ENCODE measurements at places on chromosomes 6 and 20.
A peak's percentile ranks its signal among the peaks of the same experiment; 100 is the strongest.

- no peak for DNase-seq
These were observed 123.1 kb downstream of the PLEKHG1 start for GRCh38 chr6:150722614-150723344.

GRCh38 chr6:150406948-150407347 lies 38.1 kb downstream of the IYD start:
- DNase-seq = no peak

DNA sequence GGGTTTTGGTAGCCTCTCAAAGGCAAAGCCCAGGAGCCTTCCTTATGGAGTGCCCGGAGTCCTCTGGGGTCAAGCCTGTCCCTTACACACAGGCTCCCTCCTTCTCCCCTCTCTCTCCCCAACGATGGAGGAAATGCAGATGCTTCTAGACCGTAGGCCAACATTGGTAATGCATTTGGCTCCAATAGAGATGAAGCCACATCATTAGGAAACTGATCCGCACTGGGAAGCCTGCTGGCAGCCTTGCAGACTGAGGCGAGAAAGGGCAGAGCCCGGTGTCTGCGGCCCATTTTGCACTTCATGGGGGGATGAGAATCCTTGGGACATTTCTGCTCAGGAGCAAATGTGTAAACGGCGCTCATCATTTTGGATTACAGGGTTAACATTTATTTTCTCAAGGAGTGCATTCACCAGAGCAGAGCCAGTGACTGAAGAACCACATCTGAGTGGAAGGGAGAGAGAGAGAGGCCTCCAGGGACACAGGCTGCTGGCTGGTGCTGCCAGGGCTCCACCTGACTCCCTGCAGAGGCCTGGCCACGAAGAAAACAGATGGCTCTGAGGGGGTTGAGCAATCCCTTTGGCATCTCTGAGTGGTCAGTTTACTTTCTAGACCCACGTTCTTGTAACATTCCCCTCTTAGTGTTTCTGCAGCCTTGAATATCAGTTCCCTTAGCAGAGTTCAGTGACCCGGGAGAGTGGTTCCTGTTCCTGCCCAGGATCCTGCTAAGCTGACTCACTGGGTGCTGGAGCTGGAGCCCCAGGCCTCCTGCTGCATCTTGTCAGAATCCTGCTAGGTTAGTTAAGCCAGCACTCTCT lies 4.4 kb upstream of the CST3 start:
- DNase-seq = no peak

DNA sequence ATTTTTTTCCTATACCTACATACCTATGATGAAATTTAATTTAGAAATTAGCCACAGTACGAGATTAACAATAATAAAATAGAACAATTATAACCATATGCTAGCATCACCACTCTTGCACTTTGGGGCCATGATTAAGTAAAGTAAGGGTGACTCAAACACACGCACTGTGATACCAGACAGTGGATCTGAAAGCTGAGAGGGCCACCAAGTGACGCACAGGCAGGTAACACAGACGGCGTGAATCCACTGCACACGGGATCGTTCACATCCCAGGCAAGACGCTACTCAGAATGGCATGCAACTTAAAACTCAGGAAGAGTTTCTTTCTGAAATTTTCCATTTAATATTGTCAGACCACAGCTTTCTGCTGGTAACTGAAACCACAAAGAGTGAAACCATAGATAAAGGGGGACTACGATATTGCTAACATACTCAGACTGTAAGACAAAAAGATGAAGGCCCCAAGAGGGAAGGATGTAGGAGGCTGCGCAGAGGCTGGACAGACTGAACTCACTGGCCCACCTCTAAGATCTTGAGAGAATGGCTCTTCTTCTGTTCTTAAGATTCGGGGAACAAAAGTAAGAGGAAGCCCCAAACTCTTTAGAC lies 17.9 kb downstream of the RRBP1 start:
- DNase-seq = no peak

GRCh38 chr20:19993958-19994669 lies 23.0 kb upstream of the NAA20 start:
- DNase-seq = no peak

GRCh38 chr6:167572106-167572505 lies 247.2 kb downstream of the TTLL2 start:
- DNase-seq = no peak

- DNase-seq = no peak
These were observed 42.1 kb upstream of the FOXA2 start for GRCh38 chr20:22626496-22626895.

GRCh38 chr6:16950302-16950701 lies 151.5 kb upstream of the STMND1 start:
- no peak for DNase-seq

DNA sequence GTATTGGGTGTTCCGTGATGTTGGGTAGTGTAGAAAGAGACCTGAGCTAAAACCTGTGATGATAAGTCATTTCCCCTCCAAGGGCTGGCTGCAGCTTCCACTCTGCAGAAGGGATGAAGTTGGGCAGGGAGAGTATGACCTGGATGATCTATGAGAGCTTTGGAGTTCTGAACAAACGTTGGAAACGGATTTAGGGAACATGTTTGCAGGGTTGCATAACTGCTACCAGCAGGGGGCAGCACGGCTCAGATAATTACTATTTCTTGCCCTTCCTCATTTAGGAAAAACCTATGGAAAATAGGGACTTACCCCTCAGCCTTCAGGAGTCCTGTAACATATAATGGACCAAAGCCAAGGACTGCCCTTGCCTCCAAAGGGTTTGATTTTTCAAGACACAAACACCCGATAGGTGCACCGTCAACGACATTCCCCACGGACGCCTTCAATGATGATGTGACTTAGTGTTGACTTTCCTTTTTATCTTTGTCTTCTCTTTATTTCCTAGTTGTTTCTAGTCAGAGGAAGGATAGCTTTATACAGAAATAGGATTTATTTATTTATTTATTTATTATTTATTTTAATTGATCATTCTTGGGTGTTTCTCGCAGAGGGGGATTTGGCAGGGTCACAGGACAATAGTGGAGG lies 164.9 kb upstream of the SASH1 start:
- DNase-seq = no peak

GRCh38 chr20:52688345-52688744 lies 283.8 kb upstream of the TSHZ2 start:
- no peak for DNase-seq

- DNase-seq = no peak
These were observed 50.6 kb upstream of the FBXO30 start for GRCh38 chr6:145865175-145865574.

DNA sequence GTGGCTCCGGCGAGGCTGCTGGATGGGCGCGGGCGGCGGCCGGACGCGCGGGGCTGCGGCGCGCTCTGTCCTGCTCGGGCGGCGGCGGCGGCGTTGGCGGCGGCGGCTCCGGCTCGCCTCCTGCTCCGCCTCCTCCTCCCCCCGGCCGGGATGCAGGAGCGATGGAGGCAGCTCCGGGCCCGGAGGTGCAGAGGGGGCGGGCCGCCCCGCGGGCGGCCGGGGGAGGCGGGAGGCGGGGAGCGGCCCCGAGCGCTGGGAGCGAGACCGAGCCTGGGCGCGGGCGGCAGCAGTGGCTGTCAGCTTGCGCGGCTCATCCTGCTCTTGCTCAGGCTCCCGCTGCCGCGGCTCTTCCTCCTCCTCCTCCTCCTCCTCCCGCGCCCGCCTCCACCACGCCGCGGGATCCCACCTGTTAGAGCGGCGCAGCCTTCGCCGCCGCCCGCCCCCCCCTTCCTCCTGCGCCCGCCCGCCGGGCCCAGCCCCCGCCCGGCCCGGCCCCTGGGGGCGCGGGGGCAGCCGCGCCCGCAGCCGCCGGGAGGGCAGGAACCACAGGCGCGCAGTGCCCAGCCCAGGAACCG lies at the start of gene NOL4L:
Gene NOL4L (minus strand): TSS at position 323 of the 575 bp plus-strand sequence. CDS start 443 bp downstream, outside the sequence.
- peak; percentile 36 for DNase-seq

GRCh38 chr6:104019075-104019753 lies 840.5 kb downstream of the HACE1 start:
- DNase-seq = no peak

- DNase-seq = no peak
These were observed 807 bp upstream of the OTOR start for GRCh38 chr20:16747291-16747811.

DNA sequence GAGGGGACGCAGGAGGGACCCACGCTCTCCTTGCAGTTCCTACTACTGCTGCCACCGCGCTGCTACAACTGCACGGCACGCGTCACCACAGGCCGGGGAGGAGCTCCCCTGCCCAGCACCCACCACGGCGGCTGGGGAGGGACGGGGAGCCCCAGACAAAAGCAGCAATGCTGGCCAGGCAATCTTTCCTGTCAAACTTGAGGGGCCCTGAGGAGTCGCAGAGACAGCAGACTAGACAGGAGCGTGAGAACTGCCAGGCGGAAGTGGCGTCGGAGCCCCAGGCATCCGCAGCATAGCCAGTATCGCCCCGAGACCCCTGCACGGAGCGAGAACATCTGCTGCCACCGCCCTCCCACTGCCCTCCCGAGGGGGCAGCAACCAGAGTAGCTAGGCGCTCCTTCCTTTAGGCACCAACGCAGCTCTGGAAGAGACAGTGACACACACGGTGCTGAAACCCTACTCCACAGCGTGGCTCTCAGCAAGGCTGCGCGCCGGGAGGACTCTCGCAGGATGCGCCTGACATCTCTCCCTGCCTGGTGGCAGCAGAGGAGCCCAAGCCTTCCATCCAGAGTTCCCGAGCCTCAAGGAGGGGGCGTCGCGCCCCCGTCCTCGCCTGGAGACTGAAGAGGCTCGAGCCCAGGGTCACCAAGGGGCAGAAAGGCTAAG lies 2.2 kb downstream of the TAF4 start:
- DNase-seq = no peak

DNA sequence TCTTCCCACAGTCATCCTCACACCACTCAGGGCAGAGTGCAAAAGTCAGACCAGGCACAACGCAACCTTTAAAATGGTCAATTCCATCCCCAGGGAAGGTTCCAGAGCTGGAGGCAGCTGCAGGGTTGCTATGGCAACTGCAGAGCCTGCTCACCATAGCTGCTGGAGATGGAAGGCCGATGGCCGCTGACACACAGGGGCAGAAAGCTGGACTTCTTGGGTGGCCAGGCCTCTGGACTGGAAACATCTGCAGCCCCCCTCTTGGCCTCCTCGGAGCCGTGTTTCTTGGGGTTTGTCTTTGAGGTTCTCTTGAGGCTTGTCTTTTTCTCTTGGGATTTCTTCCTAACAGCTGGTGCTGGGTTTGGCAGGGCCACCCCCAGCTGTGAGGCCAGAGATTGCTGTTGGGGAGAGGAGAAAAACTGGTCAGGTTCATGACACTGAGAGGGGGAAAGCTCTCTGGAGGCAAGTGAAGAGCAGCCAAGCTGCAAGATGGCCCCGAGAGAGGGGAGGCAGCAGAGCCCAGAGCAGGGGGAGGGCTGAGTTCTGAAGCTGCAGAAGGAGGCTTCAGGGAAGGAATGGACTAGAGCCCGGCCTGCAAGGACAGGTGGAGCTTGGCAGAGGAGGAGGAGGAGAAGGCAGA lies 10.2 kb downstream of the BNIP5 start:
- no peak for DNase-seq

DNA sequence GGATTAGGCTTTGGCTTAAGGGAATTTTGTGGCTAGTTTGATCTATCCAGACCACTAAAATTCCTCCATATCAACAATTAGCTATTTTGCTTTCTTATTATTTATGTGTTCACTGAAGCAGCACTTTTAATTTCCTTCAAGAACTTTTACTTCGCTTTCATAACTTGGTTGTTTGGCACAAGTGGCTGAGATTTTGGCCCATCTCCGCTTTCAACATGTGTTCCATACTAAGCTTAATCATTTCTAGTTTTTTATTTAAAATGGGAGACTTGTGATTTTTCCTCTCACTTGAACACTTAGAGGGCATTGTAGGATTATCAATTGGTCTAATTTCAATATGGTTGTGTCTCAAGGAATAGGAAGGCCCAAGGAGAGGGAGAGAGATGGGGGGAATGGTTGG lies 102.4 kb upstream of the HSF2 start:
- no peak for DNase-seq

DNA sequence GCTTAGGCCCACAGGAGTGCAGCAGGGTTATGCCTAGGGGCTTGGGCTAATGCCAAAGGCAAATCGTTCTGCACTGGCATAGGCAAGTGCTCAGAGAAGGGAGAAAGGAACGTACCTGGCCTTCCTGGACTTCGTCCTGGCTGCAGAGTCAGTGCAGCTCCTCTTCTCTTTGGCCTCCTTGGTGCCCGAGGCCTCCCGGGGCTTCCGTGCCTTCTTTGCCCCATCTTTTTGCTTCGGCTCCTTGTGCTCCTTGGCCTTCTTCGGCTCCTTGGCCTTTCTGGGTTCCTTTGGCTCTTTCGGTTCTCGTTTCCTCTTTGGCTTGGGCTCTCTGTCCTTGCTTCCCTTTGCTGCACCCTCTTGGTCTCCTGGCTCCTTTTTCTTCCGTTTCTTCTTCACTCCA lies 85.2 kb downstream of the CHD6 start:
- DNase-seq = no peak

GRCh38 chr6:129525055-129525454 lies 184.9 kb downstream of the ARHGAP18 start:
- no peak for DNase-seq

GRCh38 chr20:51237278-51237677 lies 214.4 kb upstream of the KCNG1 start:
- DNase-seq = no peak

DNA sequence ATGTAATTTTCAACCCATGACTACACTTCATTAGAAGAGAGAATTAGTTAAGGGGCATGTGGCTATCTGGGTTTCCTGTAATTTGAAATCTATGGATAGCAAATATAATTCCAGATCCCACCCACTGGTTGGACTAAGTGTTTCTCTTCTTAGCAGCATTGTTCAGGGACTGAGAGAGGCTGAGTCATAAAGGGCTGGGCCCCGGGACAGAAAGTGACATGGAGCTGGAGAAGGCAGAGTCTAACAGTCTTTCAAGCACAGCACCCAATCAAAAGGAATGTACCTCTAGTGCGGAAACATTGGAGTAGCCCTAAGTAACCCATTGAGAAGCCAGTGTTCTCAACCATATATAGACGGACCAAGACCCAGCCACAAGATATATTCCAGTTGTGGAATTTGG lies 363.9 kb downstream of the DHX35 start:
- no peak for DNase-seq

DNA sequence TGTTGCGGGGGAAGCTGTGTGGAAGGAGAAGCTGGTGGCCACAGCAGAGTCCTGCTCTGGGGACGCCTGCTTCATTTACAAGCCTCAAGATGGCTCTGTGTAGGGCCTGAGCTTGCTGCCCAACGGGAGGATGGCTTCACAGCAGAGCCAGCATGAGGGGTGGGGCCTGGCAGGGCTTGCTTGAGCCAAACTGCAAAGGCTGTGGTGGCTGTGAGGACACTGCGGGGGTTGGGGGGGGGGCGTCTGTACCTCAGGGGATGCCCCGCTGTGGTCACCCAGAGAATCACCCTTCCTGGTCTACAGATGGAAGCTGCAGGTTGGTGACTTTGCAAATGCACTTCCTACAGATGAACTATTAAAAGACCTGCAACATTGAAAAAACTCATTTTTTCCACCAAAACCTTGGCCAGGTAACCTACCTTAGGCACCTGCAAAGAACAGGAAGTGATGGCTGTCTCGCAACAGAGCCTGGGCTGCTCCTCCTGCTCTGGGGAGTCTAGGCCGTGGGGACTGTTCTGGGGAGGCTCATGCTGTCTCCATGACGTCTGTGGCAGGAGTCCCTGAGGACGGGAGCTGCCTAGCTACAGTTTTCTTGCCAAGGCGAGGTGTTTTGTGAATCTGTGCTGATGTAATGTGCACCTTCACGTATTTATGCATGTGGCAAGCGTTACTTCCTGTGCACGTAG lies 7.3 kb downstream of the NPBWR2 start:
- DNase-seq = peak; percentile 94
